ENCODE measurements at places on chromosomes 4 and X.

DNA sequence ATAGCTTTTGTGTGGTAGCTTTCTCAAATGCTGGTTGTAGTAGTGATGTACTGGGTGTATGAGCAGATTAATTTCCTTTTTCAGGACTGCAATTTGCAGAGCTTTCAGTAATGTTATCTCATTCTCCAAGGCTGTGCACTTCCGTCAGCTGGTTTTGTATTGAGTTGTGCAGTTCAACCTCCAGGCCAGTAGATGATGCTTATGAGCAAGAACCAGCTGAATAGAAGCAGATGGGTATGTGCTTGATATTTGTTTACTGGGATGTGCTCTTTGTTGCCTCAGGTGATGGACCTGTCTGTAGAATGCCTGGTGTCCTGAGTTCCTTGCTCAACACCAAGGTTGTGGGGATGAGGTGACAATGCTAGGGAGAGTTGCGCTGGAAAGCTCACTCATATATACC lies 462.8 kb downstream of the PCDH18 start:
- DNase-seq: no peak

DNA sequence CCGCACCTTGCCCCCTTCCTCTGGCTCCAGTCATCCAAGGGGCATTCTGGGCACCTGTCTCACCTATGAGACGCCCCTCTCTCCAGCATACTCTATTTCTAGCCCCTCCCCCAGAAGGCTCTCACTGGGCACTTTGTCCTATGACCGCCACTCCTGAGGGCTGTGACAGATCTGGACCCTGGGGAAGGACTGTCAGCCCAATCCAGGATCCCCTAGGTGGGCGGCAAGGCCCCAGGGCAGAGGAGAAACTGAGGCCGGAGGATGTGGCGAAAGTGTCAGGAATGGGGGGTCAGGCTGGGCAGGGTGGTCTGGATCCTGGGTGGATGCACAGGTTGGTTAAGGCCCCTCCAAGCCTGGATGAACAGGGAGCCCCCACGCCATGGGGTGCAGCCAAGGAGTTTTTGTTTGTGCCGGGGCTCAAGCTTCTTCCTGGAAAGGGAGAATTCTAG lies 16.2 kb upstream of the NAT8L start:
- DNase-seq: no peak

DNA sequence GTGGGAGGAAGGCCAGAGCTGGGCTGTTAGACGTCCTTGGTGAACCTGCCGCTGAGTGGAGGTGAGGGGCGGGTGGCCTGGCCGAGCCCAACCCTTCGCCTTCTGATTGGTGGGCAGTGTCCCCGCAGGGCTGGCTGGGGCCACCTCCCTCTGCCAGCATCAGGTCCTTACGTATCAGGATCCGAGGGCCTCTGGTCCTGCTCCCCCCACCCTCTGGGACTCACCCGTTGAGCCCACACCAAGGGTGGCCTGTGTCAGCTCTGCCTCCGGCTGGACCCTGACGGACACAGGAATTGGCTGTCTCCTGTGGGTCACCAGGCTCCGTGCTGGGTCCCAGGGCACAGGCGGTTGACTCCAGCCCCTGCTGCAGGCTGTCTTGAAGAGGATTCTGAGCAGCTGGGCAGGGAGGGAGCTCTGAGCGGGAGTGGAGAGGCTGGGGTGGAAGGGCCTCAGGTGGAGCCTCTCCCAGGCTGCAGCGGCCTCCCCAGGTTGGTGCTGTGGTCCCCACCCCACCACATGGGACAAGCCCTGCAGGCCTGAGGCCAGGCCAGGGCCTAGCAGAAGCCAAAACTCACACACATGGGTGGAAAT lies 58.4 kb upstream of the NKX1-1 start:
- DNase-seq: no peak

DNA sequence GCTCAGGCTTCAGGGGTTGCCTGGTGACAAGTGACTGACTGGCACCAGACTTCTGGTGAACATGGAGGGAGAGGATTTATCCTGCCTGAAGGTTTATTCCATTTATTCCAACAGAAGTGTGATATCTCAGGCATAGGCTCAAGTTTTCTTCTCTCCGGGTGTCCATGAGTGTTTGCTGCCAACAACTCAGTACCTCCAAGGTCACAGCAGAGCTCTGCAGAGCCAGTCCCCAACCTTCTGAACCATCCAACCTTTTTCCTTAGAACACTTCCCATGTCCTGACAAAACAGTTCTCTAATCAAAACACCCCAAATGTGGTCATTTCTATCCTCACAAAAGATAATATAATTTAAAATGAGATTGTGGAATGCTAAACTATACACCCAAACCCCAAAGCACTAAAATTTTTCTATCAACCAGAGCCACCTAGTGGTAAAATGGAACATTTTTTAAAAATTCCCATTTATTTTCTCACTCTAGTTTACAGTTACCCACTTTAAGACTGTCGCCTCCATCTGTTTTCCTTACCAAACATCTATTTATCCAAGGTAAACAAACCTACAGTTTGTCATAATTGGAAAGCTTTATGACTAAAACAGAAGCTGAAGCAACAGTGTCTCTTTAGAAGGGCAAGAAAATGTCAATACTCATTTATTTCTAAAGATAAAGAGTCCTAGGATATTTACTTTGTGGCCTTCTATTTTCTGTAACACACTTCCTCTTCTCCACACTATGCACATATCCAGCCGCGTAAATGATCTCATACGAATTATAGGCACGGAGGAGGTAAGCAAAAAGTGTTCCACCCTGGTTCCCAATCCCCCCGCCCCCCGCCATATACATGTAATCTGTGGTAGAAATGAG lies 39.5 kb downstream of the TMEM154 start:
- DNase-seq: no peak

DNA sequence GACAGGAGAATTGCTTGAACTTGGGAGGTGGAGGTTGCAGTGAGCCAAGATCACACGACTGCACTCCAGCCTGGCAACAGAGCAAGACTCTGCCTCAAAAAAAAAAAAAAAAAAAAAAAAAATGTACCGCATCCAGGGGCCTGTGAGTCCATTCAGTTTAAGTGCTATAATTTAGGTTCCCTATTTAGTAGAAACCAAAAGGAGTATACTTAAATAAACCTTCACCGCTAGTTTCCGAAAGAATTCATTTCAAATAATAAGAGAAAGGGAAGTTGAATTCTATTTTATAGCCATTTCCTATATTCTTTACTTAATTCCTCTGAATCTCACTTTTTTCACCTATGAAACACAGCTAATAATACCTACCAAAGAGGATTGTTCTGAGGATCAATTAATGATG lies 20.8 kb upstream of the LRBA start:
- DNase-seq: no peak

DNA sequence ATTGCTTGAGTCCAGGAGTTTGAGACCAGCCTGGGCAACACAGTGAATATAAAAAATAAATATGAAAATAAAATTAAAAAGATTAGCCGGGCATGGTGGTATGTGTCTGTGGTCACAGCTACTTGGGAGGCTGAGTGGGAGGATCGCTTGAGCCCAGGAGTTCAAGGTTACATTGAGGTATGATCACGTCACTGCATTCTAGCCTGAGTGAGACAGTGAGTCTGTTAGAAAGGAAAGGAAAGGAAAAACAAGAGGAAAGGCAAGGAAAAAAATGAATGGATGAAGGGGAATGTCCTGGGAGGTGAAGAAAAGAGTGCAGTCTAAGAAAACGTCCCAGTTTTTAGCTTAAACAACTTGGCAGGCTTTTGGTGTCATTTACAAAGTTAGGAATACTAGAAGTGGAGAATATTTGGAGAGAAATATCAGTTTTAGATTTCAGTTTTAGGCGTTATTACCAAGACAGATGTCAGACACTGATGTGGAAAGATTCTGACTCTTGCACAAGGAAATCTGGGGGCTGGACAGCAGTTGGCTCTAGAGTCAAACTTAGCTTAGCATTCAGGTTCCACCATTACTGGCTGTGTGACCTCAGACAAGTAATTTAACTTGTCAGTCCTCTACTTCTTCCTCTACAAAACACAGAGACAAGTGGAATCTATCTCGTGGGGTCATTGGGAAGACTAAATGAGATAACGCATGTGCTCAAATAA lies 139.0 kb downstream of the TSPAN5 start:
- DNase-seq: no peak

- DNase-seq: no peak
These were observed 16.2 kb upstream of the NAP1L5 start for GRCh38 chr4:88713782-88714181.

GRCh38 chr4:123898946-123899666 lies 502.5 kb downstream of the SPRY1 start:
- no peak for DNase-seq

GRCh38 chrX:126376465-126376864 lies 176.1 kb downstream of the DCAF12L1 start:
- no peak for DNase-seq

GRCh38 chr4:69765751-69766150 lies 5.3 kb upstream of the SULT1B1 start:
- DNase-seq: no peak

DNA sequence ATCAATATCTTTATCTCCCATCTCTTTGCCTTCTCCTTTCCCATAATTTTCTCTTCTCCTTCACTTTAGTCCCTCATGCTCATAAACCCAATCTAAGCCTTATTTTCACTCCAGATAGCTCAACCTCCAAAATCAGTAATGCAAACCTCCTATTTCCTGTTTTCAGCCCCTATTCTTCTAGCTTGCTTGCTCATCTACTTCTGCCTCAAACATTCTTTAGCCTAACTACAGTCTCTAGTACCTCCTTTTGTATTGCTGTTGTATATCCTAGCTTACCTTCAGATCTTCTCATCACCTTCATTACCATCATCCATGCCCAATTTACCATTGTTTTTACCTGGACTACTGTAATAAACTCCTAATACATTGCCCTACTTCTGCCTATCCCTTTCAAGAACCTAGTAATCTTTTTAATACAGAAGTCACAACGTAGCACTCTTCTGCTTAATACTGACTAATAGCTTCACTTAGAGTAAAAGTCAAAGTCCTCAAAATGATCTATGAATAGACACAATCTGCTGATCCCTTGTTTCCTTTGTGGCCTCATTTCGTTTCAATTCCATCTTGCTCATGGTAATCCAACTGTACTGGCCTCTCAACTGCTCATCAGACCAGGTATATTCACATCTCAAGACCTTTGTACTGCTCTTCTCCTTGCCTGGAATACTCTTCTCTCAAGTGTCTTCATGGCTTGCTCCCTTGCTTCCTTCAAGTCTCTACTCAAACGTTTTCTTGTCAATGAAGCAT lies 123.4 kb downstream of the FAM13A start:
- DNase-seq: no peak

GRCh38 chrX:130028196-130028595 lies 45.8 kb downstream of the BCORL1 start:
- no peak for DNase-seq

DNA sequence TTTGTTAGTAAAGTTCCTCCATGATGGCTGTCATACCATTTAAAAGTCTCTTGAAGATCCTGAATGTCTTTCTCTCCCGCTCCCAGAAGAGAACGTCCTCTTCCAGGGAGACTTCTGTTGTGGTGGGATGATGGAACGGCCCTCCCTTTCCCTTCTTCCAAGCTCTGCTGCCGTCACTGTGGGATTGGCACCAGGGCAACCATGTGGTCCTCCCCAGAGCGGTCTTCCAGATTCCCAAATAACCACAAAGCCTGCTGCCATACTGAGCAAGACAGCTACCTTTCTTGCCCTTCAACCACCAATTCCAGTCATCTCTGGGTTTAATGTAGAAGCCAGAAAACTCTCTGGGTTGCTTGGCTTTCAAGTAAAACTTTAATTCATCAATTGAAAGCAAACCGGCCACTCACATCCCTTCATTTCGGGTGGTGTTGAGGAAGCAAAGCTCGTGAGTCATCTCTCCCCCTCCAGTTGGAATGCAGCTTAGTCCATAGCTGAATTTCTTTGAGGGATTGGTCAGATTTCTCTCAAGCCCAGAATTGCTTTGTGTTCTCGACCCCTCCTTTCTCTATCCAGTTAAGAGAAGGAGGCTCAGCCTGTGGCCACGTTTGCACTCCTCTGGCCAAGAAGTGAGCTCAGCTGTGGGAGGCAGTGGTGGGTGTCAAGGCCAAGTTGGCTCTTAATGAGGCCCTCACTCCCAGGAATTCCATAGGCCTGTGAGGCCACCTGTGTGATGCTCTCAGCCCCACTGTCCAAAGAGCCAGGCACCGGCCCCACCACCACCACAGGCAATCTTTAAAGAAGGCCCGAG lies 36.9 kb downstream of the FHDC1 start:
- no peak for DNase-seq

- DNase-seq: no peak
These were observed 9.2 kb downstream of the UBA1 start for GRCh38 chrX:47202877-47203276.

GRCh38 chr4:38647101-38647819 lies 16.7 kb upstream of the KLF3 start:
- no peak for DNase-seq

- no peak for DNase-seq
These were observed 91.5 kb downstream of the GEMIN8 start for GRCh38 chrX:13938051-13938828.

DNA sequence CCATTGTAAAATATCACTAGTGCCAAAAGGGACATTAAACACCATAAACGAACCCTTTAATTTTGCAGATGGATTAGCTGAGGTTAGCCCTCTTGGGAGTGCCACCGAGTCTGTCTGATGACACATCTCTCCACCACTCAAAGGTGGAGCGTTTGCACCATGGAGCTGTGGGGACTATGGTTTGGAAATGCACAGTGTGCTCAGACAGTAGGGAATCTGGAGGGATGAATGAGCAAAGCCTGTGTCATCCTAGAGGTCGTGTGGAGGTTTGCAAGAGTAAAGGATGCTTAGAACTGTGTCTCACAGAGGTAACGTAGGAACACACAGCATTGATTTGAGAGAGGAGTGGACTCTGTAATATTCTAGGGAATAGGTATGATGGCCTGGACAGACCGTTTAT lies 93.7 kb downstream of the CLNK start:
- DNase-seq: no peak

- peak; percentile 35 for DNase-seq
These were observed 16.8 kb upstream of the NAT8L start for GRCh38 chr4:2042204-2042946.

GRCh38 chrX:154728431-154729190 lies 22.3 kb downstream of the GAB3 start:
- no peak for DNase-seq

GRCh38 chr4:56480691-56481090 lies 13.3 kb downstream of the SRP72 start:
- DNase-seq: no peak

- no peak for DNase-seq
These were observed 82.9 kb upstream of the NHS start for GRCh38 chrX:17292111-17292527.

DNA sequence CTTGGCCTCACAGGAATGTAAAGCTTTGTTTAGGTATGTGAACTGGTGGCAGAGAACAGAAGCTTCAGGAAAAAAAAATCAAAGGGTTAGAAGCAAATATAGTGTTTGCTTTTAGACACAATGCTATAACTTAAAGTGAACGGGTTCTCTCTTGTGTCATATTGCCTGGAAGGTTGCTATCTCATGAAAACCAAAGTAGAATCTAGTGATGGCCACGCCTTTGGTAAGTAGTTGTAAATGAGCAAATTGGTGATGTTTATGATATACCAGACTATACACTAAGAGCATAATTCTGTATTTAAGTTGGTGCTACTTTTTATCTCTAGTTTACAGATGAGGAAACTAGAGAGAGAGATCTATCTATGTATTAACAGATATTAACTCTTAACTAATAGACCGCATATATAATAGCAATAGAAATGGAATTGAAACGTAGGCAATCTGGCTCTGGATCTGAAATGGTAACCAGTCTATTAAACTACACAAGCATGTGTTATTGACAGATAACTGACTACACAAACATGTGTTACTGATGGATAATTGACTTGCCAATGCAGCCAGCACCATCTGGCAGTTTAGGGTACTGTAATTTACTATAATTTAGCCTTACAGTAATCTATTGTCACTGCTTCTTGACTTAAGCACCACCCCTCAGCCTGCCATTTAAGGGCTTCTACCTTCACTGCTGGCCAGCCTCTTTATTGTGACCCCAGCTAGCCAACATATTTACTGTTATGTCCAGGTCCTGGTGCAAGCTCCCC lies 40.8 kb downstream of the HCCS start:
- no peak for DNase-seq
